ENCODE measurements at places on chromosomes 6 and 20.

GRCh38 chr6:40302856-40303454, 284.2 kb downstream of the LRFN2 start:
- no peak for DNase-seq

GRCh38 chr6:44475779-44476434, 88.4 kb downstream of the CDC5L start:
- DNase-seq: peak; percentile 65

DNA sequence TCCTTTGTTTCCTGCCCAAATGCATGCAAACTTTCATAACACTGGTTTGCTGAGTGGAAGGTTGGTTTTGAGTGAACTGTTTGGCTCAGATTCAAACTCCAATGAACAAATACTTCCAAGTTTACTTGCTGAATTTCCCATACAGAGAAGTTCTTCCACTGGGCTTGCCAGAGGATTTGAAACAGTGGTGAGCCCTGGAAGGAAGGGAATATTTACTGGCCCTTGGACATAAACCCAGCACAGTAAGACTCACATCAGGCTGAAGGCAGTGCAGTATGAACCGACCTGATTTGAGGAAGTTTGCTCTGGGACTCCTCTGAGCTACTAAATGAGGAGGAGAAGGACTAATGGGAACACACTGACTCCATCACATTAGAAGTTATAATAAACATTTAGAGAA, 3.8 kb downstream of the TRAF3IP2 start:
- DNase-seq: no peak

- DNase-seq: no peak
Measured at GRCh38 chr20:49147296-49147695, 40.8 kb downstream of the STAU1 start.

DNA sequence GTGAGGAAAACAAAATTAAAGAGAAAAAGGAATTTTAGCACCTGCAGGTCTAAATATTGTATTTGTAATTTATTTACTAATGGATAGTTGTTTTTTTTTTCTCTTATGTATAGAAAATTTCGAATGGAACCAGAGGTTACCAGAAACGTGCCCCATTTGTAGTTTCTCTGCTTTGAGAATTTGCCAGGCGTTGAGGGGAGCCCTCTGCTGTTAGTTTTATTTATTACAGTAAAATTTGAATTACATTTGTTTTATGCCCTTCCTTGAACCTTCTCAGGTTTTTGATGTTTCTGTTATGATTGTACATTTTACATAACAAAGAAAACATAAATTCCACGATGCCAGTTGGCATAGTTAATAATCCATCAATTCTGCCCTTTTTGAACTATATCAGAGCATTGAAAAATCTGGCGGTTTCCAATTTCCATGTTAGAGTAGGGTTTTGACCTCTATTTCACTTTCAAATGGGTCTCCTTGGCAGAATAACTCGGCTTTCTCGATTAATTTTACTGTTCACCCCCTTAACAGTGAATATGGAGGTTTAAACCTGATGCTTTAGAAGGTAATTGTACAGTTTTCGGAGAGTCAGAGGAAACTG, 35.1 kb upstream of the RFPL4B start:
- no peak for DNase-seq

- DNase-seq: no peak
Measured at GRCh38 chr20:58023781-58024180, 204.7 kb downstream of the ANKRD60 start.

GRCh38 chr6:111805511-111806164, 67.6 kb downstream of the FYN start:
- peak; percentile 64 for DNase-seq

DNA sequence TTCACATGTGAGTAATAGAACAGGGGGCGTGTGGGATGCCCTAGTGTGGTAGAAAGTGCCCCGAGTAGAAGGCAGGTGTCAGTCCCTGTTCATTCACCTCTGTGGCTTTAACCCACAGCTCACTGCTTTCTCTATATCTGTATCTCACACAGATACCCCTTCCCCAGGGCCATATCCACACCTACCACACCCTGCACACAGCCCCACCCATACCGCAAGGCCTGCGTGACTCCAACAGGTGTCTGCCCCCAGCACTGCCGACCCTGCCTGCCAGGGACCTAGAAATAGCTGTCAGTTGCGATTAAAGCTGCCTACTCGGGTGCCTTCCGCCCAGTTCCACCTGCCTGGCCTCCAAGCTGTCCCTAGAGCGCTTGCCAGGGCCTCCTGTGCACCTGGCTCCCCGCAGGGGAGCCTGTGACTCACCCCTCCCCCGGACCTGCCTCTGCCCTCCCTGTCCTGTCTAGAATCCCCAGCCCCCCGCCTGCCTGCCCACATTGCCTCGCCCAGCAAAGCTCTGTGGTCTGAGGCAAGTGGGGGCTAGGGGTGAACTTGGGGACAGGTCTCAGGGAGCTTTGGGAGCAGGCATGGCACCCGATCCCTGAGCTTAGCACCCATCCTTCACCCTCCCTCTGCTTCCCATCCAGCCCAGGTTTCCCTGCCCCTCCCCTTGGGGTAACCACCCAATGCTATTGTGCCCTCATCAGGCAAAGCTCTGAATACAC, 38.3 kb upstream of the ID1 start:
- no peak for DNase-seq

DNA sequence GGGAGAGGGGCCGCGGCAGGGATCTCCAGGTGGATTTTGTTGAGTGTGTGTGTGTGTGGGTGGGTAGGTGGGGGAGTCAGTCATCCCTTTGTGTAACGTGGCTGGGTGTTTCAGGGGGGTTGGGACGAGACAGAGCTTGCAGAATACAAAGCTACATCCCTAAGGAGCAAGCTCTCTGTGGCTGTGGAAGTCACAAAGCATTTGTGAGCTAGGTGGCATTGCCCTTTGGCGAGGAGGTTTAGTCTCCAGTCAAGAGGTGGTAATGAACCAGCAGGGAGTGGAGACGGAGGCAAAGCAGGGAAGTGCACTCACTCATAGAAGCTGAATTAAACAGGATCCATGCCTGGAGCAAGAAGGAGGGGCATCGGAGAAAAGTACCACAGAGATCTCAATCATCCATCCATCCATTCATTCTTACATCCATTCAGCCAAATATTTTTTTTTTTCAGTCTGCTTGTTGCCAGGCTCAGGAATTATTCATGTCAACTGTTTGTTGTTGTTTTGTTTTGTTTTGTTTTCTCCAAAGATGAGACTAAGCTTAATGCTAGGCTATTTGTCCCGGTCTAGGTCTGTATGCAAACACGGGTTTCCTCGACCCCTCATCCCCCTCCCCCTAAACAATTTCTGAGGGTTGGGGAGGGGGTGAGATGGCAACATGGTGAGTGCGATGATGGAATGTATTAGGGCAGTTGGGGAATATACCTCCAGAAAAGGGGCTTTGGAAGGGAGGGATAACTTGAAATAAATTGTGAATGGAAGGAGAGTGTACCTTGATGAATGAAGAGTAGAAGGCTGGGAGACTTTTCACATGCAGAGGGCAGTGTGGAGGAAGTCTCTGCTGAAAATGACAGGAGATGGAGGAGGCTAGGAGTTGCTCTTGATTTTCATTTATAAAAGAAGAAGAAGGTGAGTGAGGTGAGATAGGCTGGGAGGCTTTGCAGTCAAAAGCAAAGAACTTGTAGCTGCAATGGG, 1.0 kb downstream of the HCRTR2 start:
- DNase-seq: no peak

DNA sequence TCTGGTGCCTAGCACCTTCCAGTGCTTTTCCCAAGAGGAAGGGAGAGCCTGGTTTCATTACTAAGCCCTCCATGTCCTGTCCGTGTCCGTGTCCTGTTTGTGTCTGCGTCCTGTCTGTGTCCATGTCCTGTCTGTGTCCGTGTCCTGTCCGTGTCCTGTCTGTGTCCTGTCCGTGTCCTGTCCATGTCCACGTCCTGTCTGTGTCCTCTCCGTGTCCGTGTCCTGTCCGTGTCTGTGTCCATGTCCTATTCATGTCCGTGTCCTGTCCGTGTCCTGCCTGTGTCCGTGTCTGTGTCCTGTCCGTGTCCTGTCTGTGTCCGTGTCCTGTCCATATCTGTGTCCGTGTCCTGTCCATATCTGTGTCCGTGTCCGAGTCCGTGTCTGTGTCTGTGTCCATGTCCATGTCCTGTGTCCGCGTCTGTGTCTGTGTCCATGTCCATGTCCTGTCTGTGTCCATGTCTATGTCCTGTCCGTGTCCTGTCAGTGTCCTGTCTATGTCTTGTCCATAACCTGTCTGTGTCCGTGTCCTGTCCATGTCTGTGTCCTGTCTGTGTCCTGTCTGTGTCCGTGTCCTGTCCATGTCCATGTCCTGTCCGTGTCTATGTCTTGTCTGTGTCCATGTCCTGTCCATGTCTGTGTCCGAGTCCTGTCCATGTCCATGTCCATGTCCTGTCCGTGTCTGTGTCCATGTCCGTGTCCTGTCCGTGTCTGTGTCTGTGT, 54.4 kb upstream of the BHLHE23 start:
- DNase-seq: no peak

DNA sequence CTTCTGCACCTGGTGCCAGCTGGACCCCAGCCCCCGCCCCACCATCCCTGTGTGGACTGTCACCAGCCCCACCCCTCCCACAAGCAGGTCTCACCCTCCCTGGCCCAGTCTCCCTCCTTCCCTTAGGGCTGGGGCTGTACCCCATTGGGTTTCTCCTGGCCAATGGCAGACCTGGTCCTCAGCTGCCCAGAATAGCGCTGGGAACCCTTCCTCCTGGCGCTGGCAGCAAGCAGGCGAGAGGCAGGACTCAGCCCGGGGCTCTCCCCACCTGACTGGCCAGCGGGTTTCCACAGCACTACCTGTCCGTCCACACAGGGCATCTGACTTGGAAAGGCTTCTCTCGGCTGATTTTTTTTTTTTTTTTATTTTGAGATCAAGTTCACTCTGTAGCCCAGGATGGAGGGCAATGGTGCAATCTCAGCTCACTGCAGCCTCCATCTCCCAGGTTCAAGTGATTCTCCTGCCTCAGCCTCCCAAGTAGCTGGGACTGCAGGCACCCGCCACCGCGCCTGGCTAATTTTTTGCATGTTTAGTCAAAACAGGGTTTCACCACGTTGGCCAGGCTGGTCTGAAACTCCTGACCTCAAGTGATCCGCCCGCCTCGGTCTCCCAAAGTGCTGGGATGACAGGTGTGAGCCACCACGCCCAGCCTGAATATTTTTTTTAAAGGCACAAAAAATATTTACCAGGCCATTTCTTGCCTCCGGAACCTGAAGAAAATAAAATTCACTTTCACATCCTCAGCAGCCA, 21.6 kb upstream of the CHRNA4 start:
- DNase-seq: no peak

- no peak for DNase-seq
Measured at GRCh38 chr20:5442101-5442500, 125.3 kb upstream of the PROKR2 start.

DNA sequence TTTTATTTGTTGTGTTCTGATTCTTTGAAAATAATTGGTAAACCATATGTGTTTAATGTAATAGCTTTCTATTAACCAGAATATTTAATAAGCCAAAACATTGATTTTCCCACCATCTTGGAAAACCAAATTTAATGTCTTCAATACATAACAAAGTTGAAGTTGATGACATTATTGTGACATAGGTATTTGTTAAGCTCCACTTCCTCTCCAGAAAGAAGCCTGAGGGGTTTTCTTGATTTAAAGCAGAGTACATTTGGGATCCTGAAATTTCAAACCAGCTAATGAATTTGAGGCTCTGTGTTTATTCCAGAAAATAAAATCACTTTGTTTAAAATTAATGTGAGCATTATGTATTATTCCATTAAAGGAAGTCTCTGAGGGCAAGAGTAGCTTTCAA, 106.3 kb downstream of the PERP start:
- no peak for DNase-seq

- DNase-seq: no peak
Measured at GRCh38 chr20:4045741-4046140, 30.4 kb upstream of the RNF24 start.

DNA sequence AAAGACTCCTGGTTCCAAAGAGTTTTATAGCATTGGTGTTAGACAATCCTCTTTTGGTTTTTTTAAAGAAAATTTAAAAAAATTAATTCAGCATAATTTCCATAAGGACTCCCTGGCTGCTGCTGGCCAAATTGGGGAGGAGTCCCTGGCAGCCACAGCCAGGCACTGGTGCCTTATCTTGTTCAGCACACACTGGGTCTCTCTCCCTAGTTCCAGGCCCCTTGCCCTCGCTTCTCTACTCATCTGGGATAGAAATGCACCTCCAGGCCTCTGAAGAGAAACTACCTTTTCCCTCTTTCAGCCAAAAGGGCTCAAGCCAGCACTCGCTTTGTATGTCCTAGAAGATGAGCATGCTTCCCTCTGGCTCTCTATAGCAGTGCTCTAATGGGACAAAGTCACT, 13.4 kb upstream of the MAPK13 start:
- DNase-seq: no peak

DNA sequence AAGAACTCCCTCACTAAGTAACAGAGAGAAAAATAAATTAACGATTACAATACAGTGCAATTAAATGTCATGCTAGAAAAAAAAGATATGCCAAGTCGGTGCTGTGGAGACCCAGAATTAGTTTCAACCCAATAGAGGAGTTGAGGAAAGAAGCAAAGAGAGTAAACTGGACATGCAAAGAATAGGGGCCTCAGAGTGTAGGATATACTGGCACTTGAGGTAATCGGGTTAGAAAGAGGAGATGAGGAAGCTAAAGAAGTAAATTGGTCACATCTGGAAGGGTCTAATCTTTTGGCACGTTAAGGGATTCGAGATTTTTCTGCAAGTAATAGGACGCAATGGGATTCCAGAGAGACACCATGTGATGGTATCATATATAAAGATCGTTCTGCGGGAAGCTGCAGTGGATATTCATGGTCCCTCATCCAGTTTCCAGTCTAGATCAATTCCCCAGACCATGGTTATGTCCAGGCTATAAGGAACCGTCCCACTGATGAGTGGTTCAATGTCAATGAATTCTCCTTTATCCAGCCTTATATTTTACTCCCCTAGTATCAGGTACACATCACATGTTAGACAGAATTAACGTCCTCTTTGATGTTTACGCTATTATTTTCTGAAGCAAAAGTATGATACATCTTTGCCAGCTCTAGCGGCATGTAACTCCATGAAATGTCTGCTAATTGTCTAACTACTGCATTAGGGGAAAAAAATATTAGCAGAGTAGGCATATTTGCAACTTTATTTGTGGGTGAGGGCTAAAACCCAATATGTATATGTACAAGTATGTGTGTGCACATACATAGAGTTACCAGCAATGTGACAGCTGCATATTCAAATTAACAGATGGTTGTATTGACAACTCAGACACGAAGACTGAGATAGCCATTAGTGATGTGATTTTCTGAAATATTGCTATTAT, 1.1 kb upstream of the TBC1D32 start:
- DNase-seq: no peak

GRCh38 chr6:81979329-81979728, 226.8 kb upstream of the TENT5A start:
- no peak for DNase-seq

GRCh38 chr6:125194941-125195340, 41.4 kb downstream of the TPD52L1 start:
- DNase-seq: no peak

DNA sequence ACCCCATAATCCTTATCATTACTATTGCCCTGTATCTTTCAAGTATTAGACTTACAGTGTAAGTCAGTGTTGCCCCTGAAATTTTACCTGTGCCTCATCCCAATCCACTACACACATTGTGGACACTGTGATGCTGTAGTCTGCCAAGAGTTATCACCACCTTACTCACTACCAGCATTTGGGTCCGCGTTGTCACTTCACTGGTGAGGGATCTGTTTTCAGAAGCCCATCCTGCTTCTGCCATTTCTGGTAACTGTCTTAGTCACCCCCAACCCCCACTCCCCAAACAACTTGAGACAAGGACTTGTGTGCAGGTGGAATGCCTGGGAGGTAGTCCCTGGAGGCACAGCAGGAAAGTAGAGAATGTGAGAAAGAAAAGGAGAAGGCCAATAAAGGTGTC, 6.0 kb upstream of the RAB44 start:
- DNase-seq: no peak
